ENCODE measurements at places on chromosomes 5 and 9. TPM values are rescaled to one million over a fixed set of nuclear protein-coding genes. Genes with fewer than 3 reads are reported as not detected.
A peak's percentile ranks its signal among the peaks of the same experiment; 100 is the strongest.

GRCh38 chr5:39826051-39826450, 401.3 kb upstream of the DAB2 start:
- DNase-seq, result no peak

The EFNA5 gene
- 38.0 TPM for total RNA-seq

The OTP gene
- not detected for total RNA-seq

The LOX gene
- 2.8 TPM for total RNA-seq

DNA sequence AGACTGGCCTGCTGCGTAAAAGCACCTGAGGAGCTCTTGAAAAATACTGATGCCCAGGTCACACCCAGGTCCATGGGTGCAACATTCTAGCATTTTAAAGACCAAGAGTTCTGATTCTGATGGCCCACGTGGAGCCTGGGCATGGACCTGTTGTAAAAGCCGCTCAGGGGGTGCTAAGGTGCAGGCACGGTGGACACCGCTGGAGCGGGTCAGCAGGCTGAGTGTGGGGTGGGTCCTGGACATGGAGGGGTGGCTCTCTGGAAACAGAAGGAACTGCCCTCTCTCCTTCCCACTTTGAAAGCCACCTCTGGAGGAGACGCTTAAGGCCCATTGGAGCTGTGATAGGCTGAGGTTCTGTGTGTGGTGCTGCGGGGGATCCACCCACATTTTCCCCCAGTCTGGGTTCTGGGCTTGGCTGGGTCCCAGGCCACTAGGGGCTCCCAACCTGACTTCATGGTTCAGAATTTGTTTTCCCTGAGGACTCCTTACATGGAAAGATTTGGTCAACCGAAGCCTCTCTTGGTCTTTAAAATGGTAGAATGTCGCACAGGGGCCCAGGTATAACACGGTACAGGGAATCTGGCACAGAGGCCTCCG, 16.6 kb downstream of the GPRIN1 start:
- no peak for DNase-seq

The RNF183 gene
- 0.92 TPM for total RNA-seq

The NMUR2 gene
- total RNA-seq, result not detected

DNA sequence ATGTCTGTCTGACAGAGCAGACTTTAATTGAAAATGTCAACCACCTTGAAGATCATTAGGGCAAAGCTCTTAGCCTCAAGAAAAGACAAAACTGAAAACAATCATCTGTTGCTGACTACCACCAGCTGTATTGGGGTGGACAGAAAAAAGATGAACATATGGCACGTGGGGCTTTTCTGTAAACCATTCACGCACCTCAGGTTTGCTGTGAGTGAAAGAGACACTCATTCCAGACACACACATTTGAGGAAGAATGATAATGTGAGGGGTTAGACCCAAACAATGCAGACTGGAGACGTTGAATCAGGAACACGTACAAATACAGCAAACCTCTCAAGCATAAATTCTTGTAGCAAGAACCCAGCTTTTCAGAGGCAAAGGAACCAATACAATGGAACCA, 158.7 kb downstream of the EBF1 start:
- DNase-seq, result no peak

The TMED9 gene
- total RNA-seq, result 168 TPM

DNA sequence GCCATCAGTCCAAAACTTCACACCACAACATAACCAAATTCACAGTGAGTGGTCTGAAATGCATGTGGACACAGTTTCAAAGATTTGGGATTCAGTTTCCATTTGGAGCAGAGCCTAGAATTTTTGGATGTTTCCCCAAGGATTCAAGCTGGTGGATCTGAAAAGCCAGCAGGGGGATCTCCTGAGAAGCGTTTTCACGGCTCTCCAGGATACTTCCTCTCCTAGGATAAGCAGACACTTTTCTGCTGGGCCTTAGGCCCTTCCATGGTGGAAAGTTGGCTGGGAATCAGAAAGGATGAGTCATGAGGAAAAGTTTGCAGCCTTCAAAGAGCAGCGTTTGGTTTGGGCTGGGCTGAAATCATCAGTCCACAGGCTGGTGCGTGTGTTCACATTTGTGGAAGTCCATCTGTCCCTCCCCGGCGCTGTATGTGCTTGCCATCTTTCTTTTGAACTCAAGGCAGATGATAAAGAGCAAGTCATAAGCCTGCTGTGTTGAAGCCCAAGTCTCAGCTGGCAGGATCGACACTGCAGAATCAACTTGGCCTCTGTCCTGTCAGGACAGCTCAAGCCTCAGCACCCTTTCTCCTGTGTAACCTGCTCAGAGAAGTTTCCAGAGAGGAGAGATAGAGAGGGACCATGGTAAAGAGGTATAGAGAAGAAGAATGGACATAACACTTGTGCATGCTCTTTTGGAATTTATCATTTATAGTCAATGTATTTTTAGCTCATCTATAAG, 152.6 kb upstream of the MSX2 start:
- DNase-seq, result peak; percentile 62

The SPATA31E1 gene
- total RNA-seq, result not detected

The PAEP gene
- total RNA-seq, result not detected

GRCh38 chr5:20300110-20300509, 312.1 kb upstream of the CDH18 start:
- DNase-seq, result no peak

- no peak for DNase-seq
Measured at GRCh38 chr5:129141078-129141477, 46.5 kb downstream of the ISOC1 start.

DNA sequence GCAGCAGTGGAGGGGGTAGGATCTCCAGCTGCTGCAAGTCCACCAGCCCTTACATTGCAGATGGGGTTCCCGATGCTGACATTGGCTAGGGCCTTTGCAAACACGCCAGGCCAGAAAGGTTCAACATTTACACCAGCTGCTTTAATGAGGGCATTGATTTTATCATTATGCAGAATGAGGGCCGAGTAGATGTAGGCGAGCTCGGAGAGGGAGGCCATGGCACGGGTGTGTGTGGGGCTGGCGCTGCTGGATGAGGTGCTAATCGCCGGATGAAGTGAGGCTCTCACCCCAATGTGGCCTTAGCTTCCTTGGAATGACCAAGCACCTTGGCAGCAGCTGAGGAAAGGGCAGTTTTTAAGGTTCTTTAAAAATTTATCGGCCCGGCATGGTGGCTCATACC, 27.4 kb downstream of the PHAX start:
- no peak for DNase-seq

GRCh38 chr5:155929112-155929511, 397.9 kb upstream of the SGCD start:
- DNase-seq, result no peak

DNA sequence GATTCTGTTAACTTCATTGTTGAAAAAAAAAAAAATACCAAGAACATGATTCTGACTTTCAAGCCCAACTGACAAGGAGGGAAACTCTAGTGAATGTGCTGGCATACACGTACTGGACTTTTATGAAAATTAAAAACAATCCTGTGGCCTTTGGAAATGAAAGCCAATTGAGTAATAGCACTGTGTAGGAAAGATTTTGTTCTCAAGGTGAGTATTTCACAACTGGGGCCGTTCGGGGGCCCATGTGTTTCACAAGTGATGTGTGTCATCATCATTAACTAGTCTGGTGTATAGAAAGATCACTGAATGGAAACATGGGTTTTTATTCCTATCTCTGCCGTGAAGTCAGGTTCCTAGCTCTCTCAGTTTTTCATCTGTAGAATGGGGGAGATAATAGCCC, 605.0 kb upstream of the CLINT1 start:
- no peak for DNase-seq

- peak; percentile 59 for DNase-seq
Measured at GRCh38 chr5:138148811-138149210, 9.6 kb upstream of the NME5 start.

GRCh38 chr5:93621327-93621798, 38.3 kb downstream of the NR2F1 start:
- DNase-seq, result peak; percentile 53

DNA sequence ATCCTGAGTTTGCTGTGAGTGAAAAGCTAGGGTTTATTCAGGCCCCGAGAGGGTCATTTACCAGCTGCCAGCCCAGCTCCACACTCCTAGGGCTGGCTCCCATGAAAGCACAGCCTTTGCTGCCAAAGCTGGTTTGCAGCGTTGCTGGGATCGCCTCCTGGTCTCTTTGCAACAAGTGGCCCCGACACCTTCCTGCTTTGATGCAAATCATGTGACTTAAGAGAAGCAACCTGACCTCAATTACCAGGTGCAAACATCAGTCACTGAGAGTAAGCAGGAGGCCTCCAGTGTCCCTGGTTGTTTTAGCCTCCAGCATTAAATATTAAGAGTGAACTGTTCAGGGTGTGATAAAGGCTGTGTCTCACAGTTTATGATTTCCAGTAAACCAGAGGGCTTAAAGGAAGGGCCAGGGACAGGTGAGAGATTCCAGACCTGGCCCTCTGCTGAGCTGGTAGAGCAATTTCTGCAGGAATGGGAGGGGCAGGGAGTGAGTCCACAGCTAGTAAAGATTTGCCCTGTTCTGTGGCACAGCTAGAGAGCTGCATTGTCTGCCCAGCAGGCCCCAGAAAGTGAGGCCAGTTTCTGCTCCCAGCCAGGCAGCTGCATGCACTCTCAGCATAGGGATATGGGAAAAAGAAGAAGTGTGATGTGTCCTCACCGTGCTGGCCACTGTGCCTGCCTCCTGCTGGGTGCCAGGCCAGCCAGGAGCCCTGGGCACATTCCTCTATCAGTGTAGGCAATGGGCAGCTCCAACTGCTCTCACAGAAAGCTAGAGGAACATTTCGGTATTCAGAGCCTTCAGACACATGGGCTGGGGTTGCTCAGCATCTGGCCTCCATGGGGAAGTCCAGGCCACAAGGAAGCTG, 58.0 kb downstream of the SLC22A5 start:
- DNase-seq, result peak; percentile 92

DNA sequence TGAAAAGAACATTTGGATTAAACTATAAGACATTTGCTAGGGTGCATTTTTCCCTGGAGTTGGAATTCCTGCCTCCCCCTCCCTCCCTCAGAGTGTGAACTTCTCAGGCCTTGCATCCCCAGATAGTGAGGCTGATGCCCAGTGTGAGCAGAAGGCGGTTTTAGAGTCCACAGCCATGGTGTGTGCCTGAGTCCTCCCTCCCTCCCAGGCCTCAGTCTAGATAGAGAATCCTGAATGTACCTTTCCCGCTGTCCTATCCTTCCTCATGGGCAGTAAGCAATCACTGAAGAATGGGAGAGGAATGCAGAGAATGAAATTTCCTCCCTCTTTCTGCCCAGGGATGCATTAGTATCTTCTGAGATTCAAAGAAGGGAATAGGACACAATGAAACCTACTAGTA, 108.5 kb downstream of the RASGRF2 start:
- DNase-seq, result no peak

- DNase-seq, result no peak
Measured at GRCh38 chr9:138058181-138058580, 180.6 kb downstream of the CACNA1B start.

- DNase-seq, result no peak
Measured at GRCh38 chr5:29777373-29777772, 1416.1 kb upstream of the CDH6 start.

- DNase-seq, result no peak
Measured at GRCh38 chr9:132606066-132606465, 23.7 kb downstream of the BARHL1 start.
